Stimulated activated CD4-positive, alpha-beta T cell treated with anti-CD3 and anti-CD28 coated beads, Interleukin-15, amount 100 ng/mL, for 48 hours (primary cell): ENCODE measurements at places on chromosomes 6 and 20.

DNA sequence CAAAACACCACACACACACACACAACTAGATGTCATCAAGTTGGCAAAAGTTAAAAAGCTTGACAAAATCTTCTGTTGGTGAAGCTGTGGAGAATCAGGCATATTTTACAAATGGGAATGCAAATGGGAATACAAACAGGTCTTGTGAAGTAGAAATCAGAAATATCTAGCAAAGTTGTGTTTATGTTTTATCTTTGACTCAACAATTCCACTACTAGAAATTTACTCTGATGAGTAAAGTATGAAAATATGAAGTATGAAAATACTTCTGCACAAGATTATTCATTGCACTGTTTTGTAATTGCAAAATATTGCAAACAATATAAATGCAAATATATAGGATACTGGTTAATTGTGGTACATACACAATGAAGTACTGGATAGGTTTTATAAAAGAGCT lies 1166.0 kb upstream of the GJE1 start:
- no peak for DNase-seq

DNA sequence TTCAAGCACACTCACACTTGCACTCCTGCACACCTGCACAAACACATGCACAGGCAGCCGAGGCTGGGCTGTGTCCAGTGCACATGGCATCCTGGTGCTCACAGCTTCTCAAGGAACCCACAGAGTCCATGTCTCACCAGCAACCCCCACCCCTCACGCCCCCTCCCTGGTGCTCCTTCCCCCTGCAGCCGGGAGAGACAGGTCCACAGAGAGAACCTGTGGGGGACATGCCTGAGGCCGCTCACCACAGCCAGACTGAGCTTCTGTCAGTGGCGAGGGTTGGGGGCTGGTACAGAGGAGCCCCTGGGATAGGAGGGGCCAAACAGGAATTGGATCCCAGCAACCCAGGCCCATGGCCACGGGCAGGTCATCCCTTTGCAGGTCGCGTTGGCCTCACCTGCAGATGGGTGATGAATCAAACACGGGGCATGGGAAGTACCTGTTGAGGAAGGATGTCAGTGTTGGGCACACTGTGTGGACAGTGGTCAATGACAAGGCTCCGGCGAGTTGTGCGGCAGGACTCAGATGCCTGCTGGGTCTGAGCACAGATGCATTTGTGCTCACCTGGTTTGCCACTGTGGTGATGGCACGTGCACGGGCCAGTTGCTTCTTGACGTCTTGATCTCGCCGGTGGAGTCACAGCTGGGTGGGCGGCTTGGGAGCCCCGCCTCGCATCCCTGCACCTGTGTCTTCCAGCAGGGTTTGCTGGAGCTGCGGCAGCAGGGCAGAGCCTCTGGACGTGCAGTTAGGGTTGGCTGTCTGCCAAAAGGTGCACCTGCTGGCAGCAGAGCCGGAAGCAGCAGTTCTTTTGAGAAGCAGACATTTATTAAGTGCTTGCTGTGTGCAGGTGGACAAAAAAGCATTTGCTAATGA lies 113.0 kb downstream of the ERMARD start:
- no peak for DNase-seq

DNA sequence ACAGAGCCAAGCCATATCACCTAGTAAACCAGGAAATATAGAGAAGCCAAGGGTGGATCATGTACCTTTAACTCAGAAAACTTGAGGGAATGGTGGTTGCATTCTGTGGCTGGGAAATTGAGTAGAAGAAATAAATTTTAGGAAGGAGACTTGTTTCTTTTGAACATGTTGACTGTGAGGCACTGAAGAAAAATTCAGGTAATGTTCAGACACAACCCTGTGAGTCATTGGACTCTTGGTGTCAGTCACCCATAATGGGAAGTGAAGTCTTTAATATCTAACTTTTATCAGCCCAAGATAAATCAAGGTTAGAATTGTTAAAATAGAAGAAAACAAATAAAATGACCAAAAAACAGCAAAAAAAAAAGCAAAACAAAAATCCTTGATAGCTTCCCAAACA lies 98.8 kb upstream of the GRIK2 start:
- no peak for DNase-seq

- DNase-seq: no peak
These were observed 1.2 kb downstream of the AKAP12 start for GRCh38 chr6:151240791-151241642.

DNA sequence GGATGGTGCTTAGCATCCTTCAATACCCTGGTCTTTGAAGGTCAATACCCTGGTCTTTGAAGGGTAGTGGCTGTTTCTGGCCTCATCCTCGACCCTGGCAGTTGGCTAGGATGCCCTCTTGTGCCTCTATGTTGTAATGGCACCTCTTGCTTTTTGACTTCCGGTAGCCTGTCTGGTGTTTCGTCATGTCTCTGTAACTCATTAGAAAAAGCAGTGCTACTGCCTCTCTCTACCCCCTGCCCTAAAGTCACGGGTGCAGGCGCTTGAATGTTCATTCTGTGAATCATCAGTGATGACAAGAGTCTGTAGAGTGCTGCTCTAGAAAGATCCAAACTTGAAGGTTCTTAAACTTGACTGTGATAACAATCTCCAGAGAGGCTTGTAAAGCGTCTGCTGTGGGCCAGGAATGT lies 28.3 kb downstream of the RSPO4 start:
- DNase-seq: peak; percentile 21

DNA sequence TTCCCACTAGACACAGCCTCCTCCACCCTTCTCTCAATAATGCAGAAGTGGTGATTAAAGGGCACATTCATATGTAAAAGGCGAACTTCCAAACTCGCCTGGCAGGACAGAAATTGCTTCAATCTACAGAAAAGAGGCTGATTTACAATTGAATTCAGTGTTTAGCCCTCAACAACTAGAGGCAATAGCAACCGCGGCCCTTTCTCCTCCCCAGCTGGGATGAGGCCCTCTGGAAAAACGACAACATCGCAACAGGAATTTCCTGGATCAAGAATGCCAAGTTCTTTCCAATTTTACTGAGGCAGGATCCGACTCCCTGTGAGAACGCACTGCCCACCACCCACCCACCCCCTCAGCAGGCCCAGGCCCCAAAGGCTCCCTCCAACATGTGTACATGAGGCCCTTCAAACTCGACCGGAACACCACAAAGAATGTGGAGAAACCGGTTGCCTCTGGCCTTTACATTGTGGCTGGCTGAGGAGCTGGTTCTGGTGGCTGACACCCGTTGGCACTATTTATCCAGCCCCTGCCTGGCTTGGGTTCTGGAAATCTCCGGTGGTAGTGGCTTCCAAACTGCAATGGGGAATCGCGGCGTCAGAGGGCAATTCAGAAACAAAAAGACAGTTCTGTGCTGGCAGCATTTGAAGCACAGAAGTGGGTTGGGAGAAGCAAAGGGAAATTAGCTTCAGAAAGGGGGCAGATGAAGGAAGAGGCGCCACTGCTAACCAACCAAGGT lies 36.8 kb downstream of the ZMYND8 start:
- DNase-seq: no peak
